Gastroesophageal sphincter (tissue), 4 donors: ENCODE measurements at places on chromosomes 16 and 17.

DNA sequence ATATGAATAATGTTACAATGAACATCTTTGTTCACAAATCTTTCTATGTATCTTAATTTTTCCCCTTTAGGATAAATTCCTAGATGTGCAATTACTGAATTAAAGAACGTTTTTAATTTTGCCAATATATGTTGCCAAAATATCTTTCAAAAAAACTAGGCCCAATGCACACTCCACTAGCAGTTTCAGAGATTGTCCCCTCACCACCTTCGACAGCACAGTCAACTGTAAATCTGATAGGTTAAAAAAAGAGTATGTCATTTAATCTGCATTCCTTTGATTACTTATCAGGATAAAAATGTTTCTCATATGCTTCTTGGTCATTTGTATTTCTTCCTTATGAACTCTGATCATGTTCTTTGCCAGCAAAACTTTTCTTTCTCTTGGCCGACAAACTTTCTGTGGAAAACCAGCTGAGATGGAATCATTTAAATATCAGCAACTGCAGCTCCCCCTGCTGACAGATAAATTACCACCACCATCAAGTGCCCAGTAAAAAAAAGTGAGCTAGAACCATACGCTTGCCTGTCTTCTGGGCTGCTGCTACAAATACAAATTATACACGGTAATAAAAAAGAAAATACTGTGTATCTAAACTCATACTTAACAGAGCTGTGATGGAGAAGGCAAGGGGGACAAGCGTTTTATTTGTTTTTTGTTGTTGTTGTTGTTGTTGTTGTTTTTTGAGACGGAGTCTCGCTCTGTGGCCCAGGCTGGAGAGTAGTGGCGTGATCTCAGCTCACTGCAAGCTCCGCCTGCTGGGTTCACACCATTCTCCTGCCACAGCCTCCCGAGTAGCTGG lies 19.6 kb upstream of the KANSL1 start:
- H3K27me3 ChIP-seq, result no peaks in the 10 kb centered on the region
- no peak overlapping the region for H3K4me3 ChIP-seq
- H3K36me3 ChIP-seq, result peaks cover 27% of the 10 kb centered on the region

DNA sequence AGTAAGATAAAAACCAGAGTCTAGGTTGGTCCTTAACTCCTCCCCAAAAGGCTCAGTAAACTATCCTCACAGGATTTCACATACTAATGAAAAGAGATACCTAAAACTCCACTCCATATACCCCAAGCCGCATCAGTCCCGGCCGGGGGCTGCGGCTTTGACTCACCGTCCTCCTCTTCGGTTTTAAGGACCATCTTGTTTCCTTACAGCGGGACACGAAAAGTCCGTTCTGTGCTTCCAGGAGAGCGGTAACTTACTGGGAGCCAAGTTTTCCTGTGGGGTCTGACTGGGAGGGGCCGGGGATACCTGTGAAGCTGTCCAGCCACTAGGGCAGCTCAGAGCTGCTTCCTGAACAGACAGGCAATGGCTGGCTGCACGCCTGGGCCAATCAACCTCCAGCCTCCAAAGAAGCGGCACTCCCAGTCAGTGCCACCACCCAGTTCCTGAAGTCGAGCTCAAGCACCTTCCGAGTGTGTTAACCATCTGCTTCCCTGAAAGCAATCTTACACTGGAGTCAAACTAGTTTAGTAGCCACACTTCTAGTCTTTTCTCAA lies 45.5 kb downstream of the CYTH1 start:
- H3K4me1 ChIP-seq, result peaks cover 7% of the 10 kb centered on the region
- H3K27ac ChIP-seq, result peak overlapping the region; percentile 78
- H3K36me3 ChIP-seq, result no peaks in the 10 kb centered on the region
- H3K4me3 ChIP-seq, result peak overlapping the region; percentile 46
- ATAC-seq, result peak; percentile 84

GRCh38 chr17:45784741-45785479 lies 790 bp downstream of the CRHR1 start:
- no peaks in the 10 kb centered on the region for H3K36me3 ChIP-seq
- H3K4me3 ChIP-seq, result peak overlapping the region; percentile 15

- H3K36me3 ChIP-seq, result no peaks in the 10 kb centered on the region
- no peak overlapping the region for H3K27ac ChIP-seq
- H3K4me1 ChIP-seq, result no peaks in the 10 kb centered on the region
- no peak overlapping the region for H3K4me3 ChIP-seq
- no peak for ATAC-seq
Observed at GRCh38 chr17:80349151-80349651, 65.8 kb upstream of the ENDOV start.

DNA sequence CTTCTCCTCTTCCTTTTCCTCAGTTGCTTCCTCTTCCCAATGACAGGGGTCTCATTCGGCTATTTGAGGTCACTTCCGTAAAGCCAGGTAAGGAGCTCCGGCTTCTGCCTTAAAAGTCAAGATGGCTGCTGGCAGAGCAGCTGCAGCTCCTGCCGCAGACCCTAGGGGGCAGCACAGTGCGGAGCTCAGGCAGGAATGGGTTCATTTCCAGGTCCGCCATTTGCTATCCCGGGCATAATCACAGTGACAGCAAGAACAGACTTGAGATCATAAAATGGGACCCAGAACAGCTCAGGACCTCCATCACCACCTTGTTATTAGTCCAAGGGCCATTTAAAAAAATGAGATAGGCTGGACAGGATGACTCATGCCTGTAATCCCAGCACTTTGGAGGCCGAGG lies 199.5 kb downstream of the ZNF18 start:
- H3K27ac ChIP-seq, result no peak overlapping the region
- H3K27me3 ChIP-seq, result no peaks in the 10 kb centered on the region
- no peak for ATAC-seq
- H3K4me1 ChIP-seq, result no peaks in the 10 kb centered on the region

DNA sequence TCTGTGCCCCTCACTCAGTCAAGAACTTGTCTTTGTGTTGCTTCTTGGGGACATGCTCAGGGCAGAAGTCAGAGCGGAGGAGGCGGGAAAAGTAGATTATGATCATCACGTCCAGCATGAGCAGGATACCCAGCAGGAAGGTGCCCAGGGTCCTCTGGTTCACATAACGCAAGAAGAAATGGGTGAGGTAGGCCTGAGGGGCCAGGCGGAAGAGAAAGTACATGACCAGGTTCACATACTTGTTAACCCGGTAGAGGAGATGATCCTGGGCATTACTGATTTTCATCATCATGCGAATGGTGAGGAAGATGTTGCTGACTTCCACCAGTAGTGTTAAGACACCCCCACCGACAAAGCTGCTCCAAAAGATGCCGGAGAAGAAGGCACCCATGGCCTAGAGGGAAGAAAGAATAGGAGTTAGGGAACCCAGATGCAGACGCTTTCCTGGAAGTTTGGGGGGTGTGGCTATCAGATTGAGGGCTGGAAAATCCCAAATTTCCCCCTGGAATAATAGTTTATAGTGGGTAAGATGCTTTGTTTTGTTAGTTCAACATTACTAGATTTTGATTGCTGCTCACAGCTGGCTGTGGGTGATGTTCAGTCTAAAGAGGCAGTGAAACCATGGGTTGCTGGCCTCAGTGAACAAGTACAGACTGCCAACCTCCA lies 1.4 kb downstream of the TLCD1 start:
- ATAC-seq, result no peak
- no peak overlapping the region for H3K4me3 ChIP-seq
- no peaks in the 10 kb centered on the region for H3K36me3 ChIP-seq
- no peaks in the 10 kb centered on the region for H3K27me3 ChIP-seq

DNA sequence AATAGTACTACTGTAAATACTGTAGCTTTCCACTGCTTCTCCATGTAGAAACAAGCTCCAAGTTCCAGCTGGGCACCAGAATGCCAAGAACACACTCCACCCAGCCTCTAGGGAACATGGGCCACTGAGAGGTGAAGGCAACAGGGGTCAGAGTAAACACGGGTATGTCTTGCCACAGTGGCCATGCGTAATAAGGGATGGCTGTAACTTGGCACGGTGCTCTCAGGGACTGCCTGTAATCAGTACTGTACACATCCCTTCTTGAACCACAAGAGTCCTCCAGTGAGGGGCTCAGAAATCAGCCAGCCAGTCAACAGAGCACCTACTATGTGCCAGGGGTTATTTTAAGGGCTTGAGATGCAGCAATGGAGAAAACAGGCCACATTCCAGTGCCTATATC lies 10.8 kb downstream of the LRRC59 start:
- no peak overlapping the region for H3K27ac ChIP-seq
- ATAC-seq, result no peak
- no peaks in the 10 kb centered on the region for H3K4me1 ChIP-seq

DNA sequence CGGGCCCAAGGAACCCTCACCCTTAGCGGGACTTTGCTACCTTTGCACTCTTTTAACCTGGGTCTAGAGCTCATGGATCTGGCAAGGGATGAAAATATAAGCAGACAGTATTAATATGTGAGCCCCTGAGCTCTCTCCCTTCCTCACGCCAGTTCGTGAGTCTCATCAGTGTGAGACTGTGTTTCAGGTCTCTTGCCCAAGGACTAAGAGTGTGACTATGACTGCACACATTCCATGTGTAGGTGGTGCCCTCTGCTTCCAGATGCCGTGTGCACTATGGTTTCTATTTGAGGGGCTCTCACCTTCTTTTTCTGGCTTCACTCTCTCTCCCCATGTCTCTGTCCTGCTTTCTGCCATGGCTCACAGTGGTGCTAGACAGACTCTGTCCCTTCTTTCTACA lies 40.5 kb downstream of the DHRS7B start:
- H3K4me1 ChIP-seq, result peaks cover 4% of the 10 kb centered on the region
- peak; percentile 32 for ATAC-seq
- no peaks in the 10 kb centered on the region for H3K36me3 ChIP-seq

- H3K4me3 ChIP-seq, result peak within 1 kb of the TSS; percentile 53
- peaks cover 29% of the 10 kb centered on the region for H3K4me1 ChIP-seq
- peaks cover 93% of the 10 kb centered on the region for H3K27me3 ChIP-seq
- no peaks in the 10 kb centered on the region for H3K36me3 ChIP-seq
Observed at GRCh38 chr16:51150888-51151320, at the start of gene SALL1. SALL1 (minus strand) TSS chr16:51151270; CDS start chr16:51151241, 29 bp downstream.

DNA sequence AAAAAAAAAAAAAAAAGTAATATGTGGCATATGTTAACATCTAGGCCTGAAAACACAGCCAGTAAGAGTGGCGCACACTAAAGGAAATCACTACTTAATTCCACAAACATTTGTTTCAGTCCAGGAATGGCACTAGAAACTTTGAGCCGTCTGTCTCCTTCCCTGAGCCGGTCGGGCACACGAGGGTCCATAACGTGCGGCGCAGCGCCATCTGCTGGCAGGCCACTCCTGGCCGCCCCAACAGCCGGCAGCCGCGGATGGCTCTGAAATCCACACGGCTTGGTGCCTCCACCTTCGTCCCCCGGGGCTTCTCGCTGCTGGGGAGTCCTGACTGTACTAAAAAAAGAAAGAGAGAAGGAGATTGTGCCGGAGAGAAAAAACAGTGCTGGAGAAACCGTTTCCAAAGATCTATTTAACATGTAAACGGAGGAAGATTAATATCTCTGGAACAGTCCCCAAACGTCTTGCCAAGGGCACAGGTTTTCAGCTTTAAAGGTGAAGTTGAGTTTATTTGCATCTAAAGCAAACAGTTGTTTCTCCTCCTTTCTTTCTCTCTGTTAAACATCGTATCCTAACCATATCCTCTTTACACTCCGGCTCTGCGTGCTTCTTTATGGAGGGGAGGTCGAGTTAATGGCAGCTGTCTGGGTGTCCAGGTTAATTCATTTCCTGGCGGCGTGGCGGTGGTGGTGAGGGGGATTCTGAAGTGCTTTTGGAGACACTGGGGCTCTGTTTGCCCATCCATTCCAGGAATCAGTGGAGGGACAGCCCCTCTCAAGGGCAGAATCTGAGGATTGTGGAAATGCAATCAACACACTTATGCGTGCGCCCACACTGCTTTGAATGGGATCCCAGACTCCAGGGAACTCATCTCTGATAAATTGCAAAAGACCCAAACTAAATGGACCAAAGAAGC lies 611.3 kb upstream of the SALL1 start:
- peaks cover 13% of the 10 kb centered on the region for H3K4me1 ChIP-seq
- H3K27me3 ChIP-seq, result peaks cover 24% of the 10 kb centered on the region
- no peaks in the 10 kb centered on the region for H3K36me3 ChIP-seq
- peak; percentile 76 for ATAC-seq

DNA sequence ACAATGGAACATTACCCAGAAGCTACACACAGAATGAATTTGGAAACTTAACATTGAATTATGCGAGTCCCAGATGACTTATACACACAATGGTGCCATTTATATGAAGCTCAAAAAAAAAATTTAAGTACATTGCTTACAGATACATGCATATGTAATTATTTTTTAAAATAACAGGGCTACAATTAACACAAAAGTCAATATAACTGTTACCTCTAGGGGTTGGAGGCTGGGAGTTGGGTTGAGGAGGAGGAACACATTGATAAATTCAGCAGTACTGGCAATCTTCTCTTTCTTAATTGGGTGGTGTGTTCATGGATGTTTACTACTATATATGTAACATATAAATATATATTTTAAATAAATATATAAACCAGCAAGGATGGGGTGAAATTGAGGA lies 1.1 kb downstream of the ZNF23 start:
- H3K27ac ChIP-seq, result peak overlapping the region; percentile 89
- H3K36me3 ChIP-seq, result peaks cover 19% of the 10 kb centered on the region
- H3K4me3 ChIP-seq, result no peak overlapping the region
- no peak for ATAC-seq

DNA sequence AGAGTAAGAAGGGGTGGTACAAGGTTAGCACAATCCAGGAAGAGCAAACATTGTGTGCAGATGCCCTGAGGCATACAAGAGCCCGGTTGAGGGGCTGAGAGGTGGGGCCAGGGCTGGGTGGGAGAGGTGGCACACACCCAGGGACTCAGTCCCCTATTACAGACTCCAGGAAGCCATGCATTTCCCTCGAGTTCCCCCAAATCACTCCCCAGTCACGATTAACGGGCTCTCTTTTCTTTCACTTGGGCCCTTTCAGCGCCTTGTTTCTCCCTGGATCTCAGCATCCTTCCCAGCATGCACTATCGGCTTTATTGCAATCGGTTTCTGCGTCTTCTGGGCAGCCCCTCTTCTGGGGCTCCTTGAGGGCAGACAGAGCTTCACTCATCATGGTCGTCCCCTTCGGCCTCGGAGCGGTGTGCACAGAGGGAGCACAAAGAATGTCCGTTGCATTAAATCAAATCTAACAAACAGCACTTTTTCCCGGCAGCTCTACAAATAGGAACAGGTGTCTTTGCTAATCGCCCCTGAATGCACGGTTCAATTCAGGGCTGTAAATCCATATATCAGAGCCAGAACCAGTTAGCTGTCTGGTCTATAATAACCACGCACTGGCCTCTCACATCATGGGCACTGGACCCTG lies 184.6 kb upstream of the HSBP1 start:
- H3K27ac ChIP-seq, result no peak overlapping the region
- no peak for ATAC-seq
- H3K4me3 ChIP-seq, result no peak overlapping the region
- no peaks in the 10 kb centered on the region for H3K27me3 ChIP-seq
- no peaks in the 10 kb centered on the region for H3K4me1 ChIP-seq

GRCh38 chr17:7862692-7863437 lies 5.1 kb downstream of the CYB5D1 start:
- H3K27me3 ChIP-seq, result no peaks in the 10 kb centered on the region
- no peak overlapping the region for H3K27ac ChIP-seq

DNA sequence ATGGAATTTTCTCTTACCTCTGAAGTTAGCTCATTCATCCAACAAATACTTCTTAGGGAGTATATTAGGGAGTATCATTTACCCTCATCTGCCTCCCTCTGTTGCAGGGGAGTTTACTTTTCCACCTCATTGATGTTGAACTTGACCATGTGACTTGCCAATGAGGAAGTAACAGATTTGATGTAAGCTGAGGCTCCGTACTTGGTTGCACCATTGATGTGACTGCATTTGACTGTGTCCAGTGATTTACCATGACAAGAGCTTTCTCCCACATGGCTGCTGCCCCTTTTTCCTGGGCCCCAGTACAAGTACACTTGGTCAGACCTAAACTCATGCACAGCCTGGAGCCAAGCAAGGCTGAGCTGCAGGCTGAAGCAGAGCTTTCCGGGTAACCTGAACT lies 81.6 kb upstream of the HS3ST2 start:
- no peak overlapping the region for H3K4me3 ChIP-seq
- H3K27ac ChIP-seq, result no peak overlapping the region
- ATAC-seq, result no peak
- H3K27me3 ChIP-seq, result no peaks in the 10 kb centered on the region
- no peaks in the 10 kb centered on the region for H3K36me3 ChIP-seq
- peaks cover 25% of the 10 kb centered on the region for H3K4me1 ChIP-seq
